ENCODE measurements at places on chromosomes 11 and 22. TPM values are rescaled to one million over a fixed set of nuclear protein-coding genes. Genes with fewer than 3 reads are reported as not detected.

DNA sequence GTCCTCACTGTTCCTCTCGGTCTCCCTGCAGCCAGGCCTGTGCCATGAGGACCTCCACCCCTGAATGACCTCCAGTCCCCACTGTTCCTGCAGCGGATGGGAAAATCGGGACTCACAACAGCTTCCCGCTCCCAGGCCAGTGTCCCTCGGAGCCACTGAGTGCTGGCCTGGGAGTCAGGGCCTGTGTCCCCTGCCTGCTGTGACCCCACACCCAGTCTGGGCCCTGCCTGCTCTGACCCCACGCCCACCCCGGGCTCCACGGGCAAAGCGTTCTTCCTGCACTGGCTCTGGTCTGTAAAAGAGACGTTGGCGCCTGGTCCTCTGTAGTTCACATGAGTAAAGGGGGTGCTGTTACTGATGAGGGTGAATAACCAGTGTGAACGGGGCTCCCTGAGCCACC lies 73.0 kb upstream of the SHISAL1 start:
- no peak for DNase-seq

GRAP2 gene
- polyA plus RNA-seq, result 1.8 TPM

DENND6B gene
- 7.1 TPM for polyA plus RNA-seq

BTG4 gene
- not detected for polyA plus RNA-seq

DNA sequence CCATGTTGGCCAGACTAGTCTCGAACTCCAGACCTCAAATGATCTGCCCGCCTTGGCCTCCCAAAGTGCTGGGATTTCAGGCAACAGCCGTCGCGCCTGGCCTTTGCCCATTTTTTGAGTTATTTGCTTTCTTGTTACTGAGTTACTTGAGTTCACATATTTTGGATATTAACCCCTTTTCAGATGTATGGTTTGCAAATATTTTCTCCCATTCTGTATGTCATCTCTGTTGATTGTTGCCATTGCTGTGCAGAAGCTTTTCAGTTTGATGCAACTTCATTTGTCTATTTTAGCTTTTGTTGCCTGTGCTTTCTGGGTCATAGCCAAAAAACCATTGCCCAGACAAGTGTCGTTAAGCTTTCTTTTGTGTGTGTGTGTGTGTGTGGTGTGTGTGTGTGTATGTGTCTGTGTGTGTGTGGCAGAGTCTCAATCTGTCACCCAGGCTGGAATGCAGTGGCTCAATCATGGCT lies 6.8 kb downstream of the TSGA10IP start:
- no peak for DNase-seq

DNA sequence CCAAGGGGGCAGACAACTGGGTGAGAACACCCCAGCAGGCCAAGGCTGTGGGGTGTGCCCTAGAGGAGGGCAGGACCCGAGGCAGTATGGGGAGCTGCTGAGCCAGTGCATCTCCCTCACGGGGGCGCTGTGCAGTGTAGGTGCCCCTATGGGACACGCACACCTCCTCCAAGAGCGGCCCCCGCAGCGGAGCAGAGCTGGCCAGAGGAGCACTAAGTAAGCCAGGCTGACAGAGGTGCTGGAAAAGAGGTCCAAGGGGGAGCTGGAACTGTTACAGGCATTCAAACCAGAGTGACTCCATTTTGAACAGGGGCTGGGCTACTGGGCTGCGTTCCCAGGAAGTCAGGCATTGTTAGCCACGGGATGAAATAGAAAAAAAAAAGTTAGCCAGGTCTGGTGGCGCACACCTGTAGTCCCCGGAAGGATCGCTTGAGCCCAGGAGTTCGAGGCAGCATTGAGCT lies 41.8 kb downstream of the TST start:
- DNase-seq, result peak; percentile 67

ARHGEF17 gene
- polyA plus RNA-seq, result 61.4 TPM

TMEM191B gene
- polyA plus RNA-seq, result 8.1 TPM

DNA sequence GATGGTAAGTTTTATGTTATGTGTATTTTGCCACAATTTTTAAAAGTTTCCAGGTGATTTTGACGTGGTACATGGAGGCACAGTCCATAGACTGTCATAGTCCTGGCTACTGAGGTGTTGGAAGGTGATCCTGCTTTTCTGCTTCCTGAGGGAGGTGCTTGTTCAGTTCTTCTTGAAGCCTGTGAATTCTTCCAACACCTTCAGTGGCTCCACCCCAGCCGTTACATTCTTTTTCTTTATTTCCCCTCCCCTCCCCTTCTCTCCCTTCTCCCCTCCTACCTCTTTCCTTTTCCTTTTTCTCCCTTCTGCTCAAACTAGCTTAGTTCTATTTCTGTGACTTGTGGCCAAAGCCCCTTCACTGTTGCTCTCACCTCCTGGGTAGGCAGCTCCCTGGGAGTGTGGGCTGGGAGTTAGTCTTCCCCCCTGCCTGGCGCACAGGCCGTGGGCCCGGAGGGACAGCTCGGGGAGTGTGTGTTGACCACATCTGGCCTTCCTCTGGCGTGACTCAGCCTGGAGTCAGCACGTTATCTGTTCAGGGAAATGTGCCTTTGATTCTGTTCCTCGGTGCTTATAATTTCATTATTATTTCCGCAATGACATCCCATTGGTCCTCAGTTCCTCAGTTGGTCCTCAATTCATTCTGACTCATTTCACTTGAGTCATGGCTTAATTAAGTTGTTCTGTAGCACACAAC lies 566.2 kb downstream of the TBC1D22A start:
- DNase-seq, result no peak

KMT2A gene
- polyA plus RNA-seq, result 34.8 TPM

CARD16 gene
- 25.6 TPM for polyA plus RNA-seq

- DNase-seq, result peak; percentile 23
Measured at GRCh38 chr11:75474878-75475766, 42.1 kb upstream of the KLHL35 start.

GRCh38 chr22:19214078-19214473 lies 35.5 kb upstream of the SLC25A1 start:
- no peak for DNase-seq

DNA sequence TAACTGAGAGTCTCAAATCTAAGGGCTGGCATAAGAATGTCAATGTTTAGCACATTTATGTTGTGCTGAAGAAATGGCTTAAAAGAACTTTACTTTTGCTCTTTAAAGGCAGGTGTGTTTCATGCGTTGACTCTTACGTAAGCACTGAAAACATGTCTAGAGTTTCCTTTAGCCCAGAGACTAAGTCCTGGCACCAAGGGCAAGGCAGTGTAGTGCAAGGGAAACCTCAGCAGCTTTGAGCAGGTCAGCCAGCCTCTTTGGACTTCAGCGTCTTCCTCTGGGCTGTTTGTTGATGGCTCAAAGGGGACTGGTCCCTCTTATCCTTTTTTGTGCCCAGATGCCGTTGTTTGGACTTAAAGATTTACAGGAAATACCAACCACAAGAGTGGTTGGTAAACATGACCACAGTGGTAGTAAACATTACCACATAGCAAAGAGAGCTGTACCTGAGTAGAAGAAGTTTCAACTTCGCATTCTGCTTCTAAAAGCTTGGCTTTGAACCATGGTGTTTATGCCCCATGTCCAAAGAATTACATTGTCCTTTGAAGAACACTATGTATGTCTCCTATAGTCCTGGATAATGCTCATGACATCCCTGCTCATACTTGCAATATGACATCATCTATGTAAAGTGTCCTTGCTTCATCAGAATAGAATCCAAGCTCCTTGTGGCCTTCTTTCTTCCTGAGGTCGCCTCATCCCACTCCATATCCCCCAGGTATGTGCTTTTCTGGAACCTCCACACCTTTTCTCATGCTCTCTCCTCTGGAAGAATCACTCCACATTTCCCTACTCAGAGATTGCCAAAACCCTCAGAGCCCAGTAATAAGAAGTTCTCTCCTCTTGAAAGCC lies 23.5 kb downstream of the TENM4 start:
- no peak for DNase-seq

- DNase-seq, result no peak
Measured at GRCh38 chr11:62427630-62428233, 8.9 kb downstream of the SCGB1A1 start.

GRCh38 chr22:30826670-30827355 lies 132.1 kb downstream of the OSBP2 start:
- no peak for DNase-seq

C11orf97 gene
- polyA plus RNA-seq, result not detected

- no peak for DNase-seq
Measured at GRCh38 chr11:129239207-129239606, 47.1 kb upstream of the ARHGAP32 start.

DNA sequence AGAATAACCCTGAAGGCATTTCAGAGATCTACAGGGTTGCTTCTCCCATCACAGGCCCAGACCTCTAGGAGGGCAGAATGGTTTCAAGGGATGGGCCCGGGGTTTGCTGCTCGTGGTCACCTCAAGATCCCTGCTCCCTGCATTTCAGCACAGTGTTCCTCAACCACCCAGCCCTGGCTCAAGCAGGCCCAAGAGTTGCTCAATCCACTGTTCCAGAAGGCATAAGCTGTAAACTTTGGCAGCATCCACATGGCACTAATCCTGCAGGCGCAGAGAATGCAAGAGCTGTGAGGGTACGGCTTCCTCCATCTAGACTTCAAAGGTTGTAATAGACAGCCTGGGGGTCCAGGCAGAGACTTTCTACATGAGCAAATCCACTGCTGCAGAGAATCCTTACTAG lies 225.0 kb upstream of the UBASH3B start:
- no peak for DNase-seq

DDIAS gene
- 2.5 TPM for polyA plus RNA-seq

TMEM45B gene
- polyA plus RNA-seq, result 247 TPM

DNA sequence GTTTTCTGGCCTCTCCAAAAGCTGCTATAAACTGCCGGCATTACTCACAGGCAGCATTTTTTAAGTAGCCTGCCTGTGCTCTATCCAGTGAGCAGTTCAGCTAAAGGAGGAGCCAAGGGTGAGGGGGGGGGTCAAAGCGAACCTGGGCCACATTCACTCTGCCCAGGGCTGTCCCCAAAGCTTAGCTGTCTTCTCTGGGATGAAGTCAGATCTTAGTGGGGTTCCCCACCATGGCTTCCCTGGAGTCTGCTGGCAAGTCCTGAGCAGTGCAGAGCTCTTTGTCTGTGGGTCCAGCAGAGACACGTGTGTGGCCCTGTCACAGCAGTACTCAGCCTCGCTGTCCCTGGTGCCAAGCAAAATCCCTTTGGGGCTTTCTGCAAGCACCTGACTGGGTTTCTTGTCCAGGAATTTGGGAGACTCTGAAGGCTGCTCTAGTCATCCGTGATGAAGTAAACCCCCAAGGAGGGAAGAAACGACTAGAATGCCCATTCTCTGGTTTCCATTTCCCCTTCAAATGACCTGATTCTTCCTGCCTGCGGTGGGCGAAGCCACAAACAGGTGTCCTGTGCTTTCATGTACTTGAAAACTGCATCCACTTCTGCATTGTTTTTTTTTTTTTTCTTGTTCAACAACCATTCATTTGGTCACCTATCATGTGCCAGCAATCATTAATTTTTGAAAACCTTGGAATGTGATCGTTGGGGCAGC lies 2.6 kb downstream of the KCNJ5 start:
- DNase-seq, result no peak

FOLR2 gene
- 15.0 TPM for polyA plus RNA-seq

APOL1 gene
- polyA plus RNA-seq, result 20.3 TPM

- peak; percentile 92 for DNase-seq
Measured at GRCh38 chr11:75096456-75097172, at the start of gene OR2AT4. Gene OR2AT4 (minus strand): TSS chr11:75096876.

- peak; percentile 73 for DNase-seq
Measured at GRCh38 chr11:59706518-59707285, 6.9 kb downstream of the OR10V1 start.

KCNQ1OT1 gene
- polyA plus RNA-seq, result 2.8 TPM

GRCh38 chr11:13679768-13680167 lies 11.3 kb downstream of the FAR1 start:
- DNase-seq, result no peak

LAYN gene
- polyA plus RNA-seq, result 5.4 TPM

ZP1 gene
- 0.07 TPM for polyA plus RNA-seq

VPREB3 gene
- polyA plus RNA-seq, result 0.45 TPM

DNA sequence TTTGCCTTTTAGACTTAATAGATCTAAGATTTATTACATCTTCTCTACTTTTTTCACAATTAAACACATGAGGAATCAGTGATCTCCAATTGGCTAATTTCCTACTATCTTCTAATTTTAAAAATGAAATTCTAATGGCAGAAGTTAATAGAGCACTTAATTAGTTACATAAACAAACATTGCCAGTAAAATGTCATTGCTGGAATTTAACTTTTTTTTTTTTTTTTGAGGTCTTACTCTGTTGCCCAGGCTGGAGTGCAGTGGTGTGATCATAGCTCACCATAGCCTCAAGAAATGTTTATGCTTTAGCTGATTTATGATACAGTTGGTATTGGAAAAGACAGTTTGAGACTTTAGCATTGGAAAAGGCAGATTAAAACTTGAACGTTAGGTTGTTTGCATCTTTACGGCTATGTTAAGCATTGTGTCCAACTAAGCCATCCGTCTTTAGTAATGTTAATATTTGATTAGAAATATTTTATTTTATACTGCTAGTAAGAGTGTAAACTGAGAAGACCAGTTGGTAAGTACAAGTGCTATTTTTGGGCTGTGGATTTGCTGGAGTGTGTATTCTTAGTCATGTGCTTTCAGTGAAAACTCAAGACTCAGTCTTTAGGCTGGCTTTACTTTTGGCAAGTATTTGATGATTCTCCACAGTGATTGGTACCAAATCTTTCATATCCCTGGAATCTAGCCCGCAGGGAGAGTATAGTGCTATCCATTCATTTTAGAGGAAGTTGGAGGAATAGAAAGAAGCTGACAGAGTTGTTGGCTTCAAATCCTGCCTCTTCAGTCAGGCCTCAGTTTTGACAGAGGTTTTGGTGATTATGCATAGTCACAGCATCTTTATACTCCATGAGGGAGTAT lies 4.5 kb downstream of the ANO5 start:
- no peak for DNase-seq

- no peak for DNase-seq
Measured at GRCh38 chr22:19002684-19003038, 66.6 kb upstream of the PRODH start.

CWF19L2 gene
- polyA plus RNA-seq, result 10.8 TPM

GRCh38 chr22:37163575-37164504 lies 14.1 kb upstream of the IL2RB start:
- DNase-seq, result no peak

SGSM1 gene
- 7.2 TPM for polyA plus RNA-seq

CPT1B gene
- 19.8 TPM for polyA plus RNA-seq

Measured in large intestine (tissue), 12 donors.